ENCODE measurements at places on chromosomes 16 and 17. TPM values are rescaled to one million over a fixed set of nuclear protein-coding genes. Genes with fewer than 3 reads are reported as not detected.

DNA sequence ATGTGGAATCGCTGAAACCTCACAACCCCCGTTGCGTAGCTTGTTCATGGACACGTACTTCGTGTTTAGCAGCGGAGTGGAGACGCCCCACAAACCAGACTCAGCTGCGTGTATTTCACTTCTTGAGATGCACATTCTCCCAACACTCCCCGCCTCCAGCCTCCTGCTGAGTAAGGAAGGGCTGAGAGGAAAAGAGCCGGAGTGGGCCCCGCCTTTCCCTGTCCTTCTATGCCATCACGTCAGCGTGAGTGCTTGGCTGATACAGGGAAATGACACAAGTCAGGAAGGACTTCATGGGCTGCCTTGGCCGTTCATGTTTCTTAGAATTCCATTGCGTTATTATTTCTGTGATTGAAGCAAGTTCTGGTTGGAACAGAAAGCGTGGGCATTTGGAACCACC, 68.6 kb upstream of the CBX4 start:
- no peak overlapping the region for H3K4me3 ChIP-seq
- DNase-seq, result no peak
- H3K27me3 ChIP-seq, result no peaks in the 10 kb centered on the region
- no peaks in the 10 kb centered on the region for H3K4me1 ChIP-seq
- no peaks in the 10 kb centered on the region for H3K36me3 ChIP-seq
- no peak overlapping the region for H3K27ac ChIP-seq

The ITGA3 gene
- total RNA-seq, result 71.6 TPM

The CMTM1 gene
- 2.0 TPM for total RNA-seq

- H3K4me3 ChIP-seq, result no peak overlapping the region
- peaks cover 6% of the 10 kb centered on the region for H3K4me1 ChIP-seq
- H3K27me3 ChIP-seq, result peaks cover 12% of the 10 kb centered on the region
- DNase-seq, result no peak
These were observed 5.0 kb upstream of the FADS6 start for GRCh38 chr17:74898376-74898946.

DNA sequence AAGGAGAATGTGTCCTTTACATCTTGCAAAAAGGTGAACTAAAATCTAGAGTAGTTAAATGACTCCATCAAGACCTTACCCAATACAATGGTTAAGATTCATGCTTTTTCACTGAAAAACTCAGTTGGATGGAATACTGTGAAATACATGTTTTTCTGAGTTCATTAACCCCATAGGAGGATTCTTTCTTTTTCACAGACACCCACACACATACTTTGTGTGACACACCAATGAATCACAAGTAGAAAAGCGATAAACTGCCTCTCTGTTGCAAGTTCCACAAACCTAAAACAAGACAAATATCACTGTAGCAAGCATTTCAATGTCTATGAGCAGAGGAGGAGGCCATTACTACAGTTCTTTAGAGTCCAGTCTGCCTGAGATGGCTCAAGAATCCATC, 258.8 kb upstream of the CDH5 start:
- H3K36me3 ChIP-seq, result no peaks in the 10 kb centered on the region
- H3K4me3 ChIP-seq, result no peak overlapping the region
- no peak for DNase-seq

The DPEP3 gene
- total RNA-seq, result 0.17 TPM
